ENCODE measurements at places on chromosomes 7 and 10.

DNA sequence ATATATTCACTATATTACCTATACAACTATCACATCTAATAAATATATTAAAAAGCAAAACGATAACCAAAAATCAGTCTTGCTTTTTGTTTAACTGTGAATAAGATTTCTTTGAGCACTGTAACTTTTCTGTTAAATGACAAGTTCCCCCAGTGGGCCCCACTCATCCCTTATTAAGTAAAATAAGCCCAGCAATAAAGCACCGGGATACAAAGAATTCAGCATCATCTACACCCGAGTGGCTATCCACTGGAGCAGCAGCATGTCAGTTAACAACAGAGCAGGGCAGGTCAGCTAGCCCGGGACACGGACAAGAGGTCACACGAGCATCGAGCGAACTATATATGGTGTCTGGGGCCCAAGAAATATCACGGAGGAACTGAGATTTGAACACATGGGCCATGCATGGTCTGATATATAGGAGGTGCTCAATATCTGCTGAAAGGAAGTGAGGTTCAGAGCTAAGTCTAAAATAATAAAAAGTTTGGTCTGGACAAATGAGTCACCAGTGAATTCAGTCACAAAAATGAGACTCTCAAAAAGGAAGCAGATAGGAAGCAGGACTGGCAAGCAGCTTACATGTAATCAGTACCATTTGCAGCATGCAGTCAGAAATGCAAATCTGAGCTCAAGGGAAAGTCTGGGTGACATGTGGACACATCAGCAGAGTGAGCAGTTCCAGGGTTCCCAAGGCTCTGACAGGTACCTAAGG is 4.1 kb downstream of the ERCC6 start:
- peak; percentile 91 for DNase-seq

GRCh38 chr7:28348636-28349035 is 63.7 kb upstream of the CREB5 start:
- DNase-seq, result no peak

- DNase-seq, result no peak
Measured at GRCh38 chr7:18290223-18290622, 205.3 kb upstream of the HDAC9 start.

- no peak for DNase-seq
Measured at GRCh38 chr7:42479452-42479815, 242.4 kb upstream of the GLI3 start.

DNA sequence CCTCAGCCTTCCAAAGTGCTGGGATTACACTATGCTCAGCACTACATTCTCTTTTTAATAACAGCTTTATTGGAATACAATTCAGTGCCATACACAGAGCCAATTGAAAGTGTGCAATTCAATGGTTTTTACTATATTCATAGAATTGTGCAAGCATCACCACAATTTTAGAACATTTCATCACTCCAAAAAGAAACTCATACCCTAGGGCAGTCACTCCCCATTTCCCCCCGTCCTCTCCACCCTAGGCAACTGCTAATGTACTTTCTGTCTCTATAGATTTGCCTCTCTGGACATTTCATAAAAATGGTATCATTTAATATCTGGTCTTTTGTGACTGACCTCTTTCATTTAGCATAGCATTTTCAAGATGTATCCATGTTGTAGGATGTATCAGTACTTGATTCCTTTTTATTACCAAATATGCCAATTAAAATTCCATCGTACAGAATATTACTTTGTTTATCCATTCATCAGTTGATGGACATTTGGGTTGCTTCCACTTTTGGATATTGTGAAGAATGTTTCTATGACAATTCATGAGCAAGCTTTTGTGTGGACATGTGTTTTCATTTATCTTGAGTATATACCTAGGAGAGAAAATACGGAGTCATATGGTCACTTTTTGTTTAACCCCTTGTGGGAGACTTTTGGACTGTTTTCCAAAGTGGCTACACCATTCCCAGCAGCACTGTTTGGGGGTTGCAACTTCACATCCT is 6.3 kb upstream of the XPNPEP1 start:
- no peak for DNase-seq

GRCh38 chr7:69681181-69681580 is 82.9 kb downstream of the AUTS2 start:
- no peak for DNase-seq

GRCh38 chr10:25600651-25601050 is 333.4 kb upstream of the MYO3A start:
- no peak for DNase-seq

DNA sequence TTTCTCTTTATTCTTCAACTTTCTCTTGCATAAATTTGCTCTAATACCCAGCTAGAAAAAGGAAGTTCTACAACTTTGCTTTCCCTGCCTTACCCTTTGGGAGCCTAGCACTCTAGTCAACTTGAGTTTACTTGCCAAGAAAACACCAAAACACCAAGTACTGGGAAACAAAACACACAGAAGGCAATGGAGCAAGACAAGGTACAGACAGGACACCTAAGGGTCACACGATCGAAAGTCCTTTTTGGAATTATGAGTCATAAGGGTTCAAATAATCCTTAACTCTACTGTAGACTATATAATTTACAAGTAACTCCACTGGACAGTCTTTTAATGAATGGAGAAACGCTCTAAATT is 42.6 kb upstream of the ANAPC16 start:
- DNase-seq, result peak; percentile 56

DNA sequence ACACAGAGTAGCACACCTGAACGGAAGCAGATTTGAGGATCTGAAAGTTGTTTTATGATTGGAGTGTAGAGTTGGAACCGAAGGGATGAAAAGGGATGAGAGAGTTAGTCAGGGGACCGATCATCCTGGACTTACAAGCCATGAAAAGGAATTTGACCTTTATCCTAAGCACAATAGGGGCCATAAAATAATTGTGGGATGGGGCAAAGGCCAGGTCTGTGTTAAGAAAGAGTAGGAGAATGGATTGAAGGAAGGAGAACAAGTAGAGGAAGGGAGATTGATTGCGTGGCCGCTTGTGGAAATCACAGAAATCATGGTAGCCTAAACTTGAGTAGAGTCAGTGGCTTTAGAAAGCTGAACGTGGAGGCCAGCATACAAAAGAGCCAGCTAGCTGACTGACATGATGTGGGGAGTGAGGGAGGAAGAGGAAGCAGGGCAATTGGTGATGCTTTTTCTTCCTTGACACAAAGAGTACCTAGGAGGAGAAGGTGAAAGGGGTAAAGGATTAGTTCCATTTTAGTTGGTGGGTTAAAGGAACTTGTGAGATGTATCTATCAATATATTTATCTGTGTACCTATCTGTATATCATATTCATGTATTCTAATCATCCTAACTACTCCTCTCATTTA is 67.1 kb upstream of the RPA3 start:
- DNase-seq, result no peak

GRCh38 chr7:45888993-45889366 is 692 bp downstream of the IGFBP1 start:
- no peak for DNase-seq

Measured in GM12878 (cell line).